ENCODE measurements at places on chromosomes 16 and 17.

DNA sequence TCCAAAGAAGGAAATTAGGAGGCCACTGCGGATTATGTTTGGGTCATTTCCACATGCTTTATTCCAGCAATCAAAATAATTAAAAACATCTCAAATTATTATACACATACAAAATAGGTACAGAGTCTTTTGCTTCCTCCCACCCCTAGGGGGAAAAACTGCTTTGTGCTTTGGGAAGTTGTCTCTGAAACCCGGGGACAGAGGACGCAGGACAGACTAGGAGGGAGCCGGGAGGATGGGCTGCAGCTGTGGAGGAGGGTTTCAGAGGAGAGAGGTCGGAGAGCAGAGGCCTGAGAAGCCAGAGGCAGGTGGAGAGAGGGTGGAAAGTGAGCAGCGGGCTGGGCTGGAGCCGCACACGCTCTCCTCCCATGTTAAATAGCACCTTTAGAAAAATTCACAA lies 17.4 kb downstream of the COL1A1 start:
- no peak for DNase-seq

DNA sequence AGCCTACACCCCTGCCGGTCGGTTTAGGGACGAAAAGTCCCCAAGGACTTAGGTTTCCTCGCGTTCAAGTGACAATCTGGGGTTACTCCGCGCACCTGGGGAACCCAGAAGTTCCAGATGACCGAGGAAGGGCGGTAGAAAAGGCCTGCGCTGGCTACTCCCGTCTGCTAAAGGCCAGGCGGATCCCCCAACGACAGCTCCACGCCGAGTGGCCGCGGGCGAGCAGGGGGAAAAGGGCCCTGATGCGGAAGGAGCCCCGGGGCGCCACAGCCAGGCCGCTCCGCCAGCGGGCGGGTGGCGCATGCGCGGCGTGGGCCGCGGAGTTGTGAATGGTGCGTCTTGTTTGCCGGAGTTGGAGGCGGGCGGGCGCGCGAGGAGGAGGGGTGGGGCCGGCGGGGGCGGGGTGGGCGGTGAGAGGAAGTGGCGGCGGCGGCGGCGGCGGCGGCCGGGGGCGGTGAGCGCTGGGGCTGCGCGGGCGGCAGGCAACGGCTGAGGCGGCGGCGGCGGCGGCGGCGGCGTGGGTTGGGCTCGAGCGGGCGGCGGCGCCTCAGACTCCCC lies at the start of gene CBFB:
Gene CBFB (plus strand): TSS at position 454 of the 558 bp plus-strand sequence. CDS start 259 bp downstream, outside the sequence.
- peak; percentile 93 for DNase-seq

GRCh38 chr17:50668025-50668837 lies 33.5 kb downstream of the ABCC3 start:
- no peak for DNase-seq

GRCh38 chr17:1231456-1231855 lies 38.8 kb upstream of the BHLHA9 start:
- no peak for DNase-seq

DNA sequence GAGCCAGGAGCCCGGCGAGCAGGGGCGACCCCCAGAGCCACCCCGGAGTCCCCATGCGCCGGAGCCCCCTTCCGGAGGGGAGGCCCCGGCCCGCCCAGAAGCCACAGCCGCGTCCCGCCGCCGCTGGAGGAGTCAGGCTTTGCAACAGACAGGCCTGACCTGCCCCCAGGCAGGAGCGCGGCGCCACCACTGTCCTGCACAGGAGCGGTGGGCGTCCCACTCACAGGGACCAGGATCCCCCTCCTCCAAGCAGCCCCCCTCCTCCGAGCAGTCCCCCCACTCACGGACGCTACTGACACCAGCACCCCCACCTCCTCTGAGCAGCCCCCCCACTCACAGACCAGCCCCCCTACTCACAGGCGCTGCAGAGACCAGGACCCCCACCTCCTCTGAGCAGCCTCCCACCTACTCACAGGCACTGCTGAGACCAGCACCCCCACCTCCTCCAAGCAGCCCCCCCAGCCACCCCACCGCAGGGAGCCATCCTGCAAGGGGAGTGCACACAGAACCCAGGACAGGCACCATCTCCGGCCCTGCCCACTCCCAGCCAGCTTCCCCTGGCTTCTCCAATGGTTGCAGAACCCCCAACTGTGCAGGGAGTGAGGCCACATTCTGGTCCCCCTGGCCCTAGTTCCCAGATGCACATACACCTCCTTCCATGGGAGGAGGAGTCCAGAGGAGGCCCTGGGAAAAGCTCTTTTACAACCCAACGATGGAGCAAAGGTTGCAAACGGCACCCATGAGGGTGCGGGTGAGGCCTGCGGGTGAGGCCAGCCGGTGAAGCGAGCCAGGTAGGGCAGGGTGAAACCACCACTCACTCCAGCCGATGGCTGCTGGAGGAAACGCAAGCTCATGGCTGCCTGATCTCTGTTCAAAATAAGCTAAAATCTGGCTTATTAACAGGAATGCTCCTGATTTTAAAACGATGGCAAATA lies 69.9 kb downstream of the ABR start:
- DNase-seq, result peak; percentile 51

GRCh38 chr17:69575346-69575761 lies 160.9 kb downstream of the MAP2K6 start:
- DNase-seq, result no peak

DNA sequence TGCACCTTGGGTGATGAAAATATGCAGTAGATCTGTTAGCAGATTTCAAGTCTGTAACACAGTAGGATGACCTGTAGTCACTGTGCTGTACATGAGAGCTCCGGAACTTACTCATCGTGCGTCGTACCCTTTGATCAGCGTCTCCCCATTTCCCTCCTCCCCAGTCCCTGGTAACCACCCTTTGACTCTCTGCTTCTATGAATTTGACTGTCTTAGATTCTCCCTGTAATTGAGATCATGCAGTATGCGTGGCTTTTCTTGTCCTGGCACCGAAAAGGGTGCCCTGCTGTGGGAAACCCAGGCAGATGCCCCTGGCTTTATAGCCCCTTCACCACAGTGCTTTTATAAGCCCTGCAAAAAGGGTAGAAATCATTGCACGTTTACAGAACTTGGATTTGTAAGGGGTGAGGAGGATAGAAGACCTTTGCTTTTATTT lies 20.5 kb downstream of the CLEC16A start:
- DNase-seq, result peak; percentile 50

- DNase-seq, result no peak
These were observed 9.7 kb upstream of the KIF18B start for GRCh38 chr17:44956998-44957981.

GRCh38 chr17:36034127-36034526 lies 16.4 kb upstream of the CCL23 start:
- DNase-seq, result no peak

GRCh38 chr17:80002070-80002641 lies 33.5 kb downstream of the TBC1D16 start:
- DNase-seq, result no peak

DNA sequence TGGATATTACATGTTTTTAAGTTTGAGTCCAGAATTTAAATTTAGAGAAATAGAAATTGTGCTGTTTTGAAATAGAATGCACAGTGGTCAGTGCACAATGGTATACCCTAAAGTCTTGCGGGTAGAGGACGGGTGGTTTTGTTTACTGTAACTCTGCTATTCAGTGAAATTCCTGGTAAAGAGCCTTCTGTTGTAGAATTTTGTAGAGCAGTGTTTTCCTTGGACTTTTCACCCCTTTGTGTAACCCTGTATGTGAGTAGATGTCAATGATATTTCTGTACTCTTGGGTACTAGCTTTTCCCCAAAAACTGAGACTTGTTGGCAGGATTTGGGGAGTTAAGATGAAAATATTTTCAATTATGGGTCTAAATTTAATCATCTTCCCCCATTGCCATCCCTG lies 19.5 kb downstream of the IST1 start:
- DNase-seq, result no peak

DNA sequence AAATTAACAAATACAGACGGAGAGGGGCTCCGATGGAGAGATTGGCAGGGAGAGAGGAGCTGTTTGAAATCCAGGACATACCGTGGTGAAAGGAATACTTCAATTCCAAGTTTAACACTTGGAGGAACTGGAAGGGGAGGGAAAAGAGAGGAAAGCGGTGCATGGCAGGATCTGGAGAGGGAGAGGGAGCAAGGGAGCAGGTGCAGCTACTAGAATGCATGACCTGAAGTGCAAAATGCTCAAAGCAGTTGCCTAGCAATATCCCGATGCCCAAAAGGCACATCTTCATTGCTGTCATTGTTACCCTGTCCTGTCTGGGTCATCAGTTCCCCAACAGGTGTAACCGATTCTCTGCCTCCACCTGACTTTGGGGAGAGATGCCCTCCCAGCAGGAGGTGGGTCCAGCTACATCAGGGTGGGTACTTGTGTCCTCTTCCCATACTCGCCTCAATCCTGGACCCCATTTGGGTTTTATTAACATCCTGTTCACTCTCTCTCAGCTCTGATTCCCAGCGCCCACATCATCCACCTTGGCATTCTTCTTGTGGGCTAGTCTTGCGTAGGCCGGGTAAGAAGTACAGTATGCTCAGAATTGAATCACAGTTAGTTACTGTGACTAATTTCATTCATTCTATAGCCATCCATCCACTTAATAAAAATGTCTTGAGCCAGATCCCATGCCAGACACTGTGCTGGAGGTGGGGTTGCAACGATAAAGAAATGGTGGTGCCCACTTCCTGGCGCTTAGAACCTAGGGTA lies 37.4 kb upstream of the EMP2 start:
- DNase-seq, result no peak

GRCh38 chr17:72259922-72260321 lies 139.1 kb downstream of the SOX9 start:
- DNase-seq, result no peak

- no peak for DNase-seq
These were observed 209.5 kb downstream of the LGALS9B start for GRCh38 chr17:20257798-20258197.

GRCh38 chr16:20774703-20775362 lies 11.0 kb downstream of the ACSM3 start:
- DNase-seq, result peak; percentile 55

DNA sequence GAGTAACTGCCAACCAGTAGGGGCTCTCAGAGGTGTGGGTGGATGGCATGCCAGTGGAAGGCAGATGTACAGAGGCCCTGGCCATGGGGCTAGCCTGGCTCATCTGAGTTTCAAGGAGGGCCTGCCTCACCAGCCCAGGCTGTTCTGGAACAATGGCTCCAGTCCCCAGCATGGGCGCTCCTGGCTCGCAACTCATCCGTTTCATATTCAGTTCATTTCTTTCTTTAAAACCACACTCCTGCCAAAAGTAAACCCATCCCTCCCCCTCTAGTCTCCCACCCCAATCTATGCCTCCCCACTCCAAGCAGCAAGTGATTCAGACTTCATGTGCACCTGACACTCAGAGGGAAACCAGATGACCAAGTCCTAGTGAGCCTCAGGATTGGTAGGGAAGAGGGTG lies 2.4 kb downstream of the CCL13 start:
- DNase-seq, result no peak

DNA sequence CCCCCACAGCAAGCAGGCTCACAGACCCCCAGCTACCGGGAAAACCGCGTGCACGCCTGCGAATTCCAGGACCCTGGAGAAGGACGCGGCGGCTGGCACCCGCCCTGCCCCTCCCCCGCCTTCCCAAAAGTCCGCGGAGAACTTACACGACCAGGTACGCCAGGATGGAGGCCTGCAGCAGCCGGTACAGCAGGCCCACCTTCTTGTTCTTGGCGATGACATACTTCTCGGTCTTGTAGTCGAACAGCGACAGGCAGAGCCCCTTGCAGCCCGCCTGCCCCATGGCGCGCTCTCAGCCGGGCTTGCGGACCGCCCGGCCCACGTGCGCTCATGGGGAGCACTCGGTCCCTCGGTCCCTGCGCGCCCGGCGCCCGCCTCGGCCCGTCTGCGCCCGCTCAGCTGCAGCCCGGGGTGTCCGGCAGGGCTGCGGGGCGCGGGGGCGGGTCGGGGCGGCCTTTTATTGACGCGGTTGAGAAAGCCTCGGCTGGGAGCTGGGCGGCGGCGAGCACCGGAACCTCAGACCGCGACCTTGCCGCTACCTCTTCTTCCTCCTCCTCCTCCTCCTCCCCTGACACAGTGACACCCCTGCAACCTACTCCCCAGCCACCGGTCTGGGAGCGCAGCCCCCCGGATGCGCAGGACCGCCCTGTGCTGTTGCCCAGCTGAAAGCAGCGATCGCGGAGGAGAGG lies at the start of gene P2RX5:
Gene P2RX5 (minus strand): TSS at position 433 of the 689 bp plus-strand sequence. CDS start 150 bp downstream, at position 283.
- peak; percentile 36 for DNase-seq

DNA sequence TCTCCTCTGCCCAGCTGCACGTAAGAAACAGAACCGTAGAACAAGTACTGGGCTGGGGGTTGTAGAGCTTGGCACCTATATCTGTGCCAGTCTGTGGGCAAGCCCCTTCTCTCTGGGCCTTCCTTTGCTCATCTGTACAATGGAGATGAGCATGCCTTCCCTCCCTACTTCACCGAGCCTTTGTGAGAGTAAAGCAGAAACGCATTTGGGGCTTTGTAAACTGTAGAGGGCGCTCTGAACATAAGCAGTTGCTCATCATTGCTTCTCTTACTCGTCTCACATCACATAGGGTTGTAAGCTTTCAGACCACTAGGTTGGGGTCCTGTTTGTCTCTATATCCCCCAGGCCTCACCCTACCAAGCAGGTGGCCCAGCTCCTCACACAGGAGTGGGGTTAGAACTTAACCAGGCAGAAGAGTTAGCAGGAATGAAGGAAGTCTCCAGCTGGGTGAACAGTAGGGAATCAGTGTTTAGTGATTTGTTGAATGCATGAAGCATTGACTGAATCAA lies 15.1 kb downstream of the SAMD14 start:
- no peak for DNase-seq

DNA sequence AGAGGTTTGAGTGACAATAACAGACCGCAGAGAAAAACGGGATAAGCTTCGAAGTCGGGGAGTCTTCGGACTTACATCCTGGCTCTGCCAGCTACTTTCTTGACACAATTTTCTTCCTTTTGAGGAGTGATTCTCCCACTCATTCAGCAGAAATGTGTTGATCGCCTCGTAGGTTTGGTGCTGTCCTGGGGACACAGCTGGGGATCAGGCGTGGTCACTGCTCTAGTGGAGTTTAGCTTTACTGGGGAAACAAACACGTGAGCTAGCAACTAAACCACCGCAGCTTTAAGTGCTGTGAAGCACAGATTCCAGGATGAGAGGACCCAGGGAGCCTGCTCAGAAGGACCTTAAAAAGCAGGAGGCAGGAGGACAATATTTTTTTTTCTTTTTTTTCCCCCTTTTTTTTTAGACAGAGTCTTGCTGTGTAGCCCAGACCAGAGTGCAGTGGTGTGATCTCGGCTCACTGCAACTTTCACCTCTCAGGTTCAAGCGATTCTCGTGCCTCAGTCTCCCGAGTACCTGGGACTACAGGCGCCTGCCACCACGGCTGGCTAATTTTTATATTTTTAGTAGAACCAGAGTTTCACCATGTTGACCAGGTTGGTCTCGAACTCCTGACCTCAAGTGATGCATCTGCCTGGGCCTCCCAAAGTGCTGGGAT lies 858 bp downstream of the NUBP1 start:
- DNase-seq, result no peak

- DNase-seq, result no peak
These were observed 74.1 kb downstream of the SPECC1 start for GRCh38 chr17:20083156-20083859.

GRCh38 chr17:5618476-5618875 lies 34.2 kb upstream of the NLRP1 start:
- DNase-seq, result no peak
